ENCODE measurements at places on chromosomes 4 and X. TPM values are rescaled to one million over a fixed set of nuclear protein-coding genes. Genes with fewer than 3 reads are reported as not detected.

DNA sequence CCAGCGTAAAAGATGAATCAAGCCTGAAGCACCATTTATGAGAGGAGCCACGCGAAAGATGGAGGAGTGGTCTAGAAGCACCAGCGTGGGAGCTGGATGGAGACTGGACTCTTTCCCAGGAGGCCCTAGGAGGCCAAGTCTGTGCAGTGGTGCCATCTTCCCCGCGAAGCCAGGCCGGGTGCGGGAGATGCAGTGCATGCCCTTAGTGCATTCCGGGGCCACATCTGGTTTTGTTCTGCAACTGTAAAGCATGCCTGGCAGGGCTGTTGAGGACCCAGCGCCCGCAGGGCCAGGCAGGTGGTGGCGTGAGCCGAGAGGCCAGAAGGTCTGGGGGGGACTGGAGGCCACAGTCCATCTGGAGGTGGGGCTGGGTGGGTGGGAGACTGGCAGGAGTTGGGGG lies 78.6 kb upstream of the ADRA2C start:
- no peak for DNase-seq

DNA sequence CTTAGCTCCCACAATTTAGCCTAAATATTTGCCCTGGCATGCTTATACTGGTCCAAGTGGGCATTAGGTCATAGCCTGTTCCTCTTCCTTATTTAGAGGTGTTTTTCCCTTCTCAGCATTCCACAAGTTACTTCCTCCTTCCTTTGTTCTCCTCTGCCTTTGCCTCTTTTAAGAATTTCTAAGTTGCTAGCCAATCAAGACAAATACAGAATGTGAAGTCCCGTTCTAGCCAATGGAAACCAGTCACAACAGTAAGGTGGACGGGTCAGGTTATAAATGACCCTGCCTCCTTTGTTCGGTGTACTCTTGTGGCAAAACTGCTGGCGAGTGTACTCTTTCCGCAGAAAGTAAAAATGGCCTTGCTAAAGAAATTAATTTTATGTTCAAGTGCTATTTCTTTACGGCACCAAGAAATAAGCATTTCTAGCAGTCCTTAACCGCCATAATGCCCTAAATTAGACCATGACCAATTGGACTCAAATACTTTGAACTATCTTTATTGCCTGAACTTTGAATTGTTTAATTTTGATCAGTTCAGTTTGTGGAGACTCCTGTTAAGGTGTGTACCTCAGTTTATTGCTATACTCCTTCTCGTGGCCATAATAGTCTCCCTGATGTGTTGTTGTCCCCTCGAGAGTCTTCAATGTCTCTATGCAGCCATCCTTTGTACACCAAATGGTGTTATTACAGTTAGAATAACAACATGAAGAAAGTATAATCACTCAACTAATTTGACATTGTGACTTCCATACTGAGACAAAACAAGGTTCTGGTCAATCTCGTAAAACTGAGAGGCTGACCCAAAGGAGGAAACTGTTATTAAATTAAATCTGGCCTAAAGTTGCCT lies 1.6 kb upstream of the HADH start:
- DNase-seq, result no peak

GRCh38 chr4:176189891-176190795 lies 5.2 kb downstream of the SPATA4 start:
- no peak for DNase-seq

GRCh38 chr4:38499101-38499500 lies 164.9 kb upstream of the KLF3 start:
- DNase-seq, result no peak

DNA sequence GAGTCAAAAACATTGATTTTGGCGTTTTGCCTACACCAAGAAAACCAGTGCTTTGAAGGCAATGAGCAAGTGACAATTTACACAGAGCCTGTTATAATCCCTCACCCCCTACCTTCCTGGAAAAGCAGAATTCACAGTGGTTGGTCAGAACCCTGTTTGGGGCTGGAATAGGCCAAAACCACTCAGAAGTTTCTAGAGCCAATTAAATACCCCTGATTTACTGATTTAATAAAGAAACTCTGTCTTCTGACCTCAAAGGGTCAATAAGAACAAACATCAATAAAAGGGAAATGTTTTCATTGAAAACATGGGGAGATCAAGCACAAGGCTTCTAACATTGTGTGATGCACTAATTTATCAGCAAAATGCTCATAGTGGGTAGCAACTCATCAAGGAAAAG lies 116.3 kb downstream of the UNC5C start:
- no peak for DNase-seq

DNA sequence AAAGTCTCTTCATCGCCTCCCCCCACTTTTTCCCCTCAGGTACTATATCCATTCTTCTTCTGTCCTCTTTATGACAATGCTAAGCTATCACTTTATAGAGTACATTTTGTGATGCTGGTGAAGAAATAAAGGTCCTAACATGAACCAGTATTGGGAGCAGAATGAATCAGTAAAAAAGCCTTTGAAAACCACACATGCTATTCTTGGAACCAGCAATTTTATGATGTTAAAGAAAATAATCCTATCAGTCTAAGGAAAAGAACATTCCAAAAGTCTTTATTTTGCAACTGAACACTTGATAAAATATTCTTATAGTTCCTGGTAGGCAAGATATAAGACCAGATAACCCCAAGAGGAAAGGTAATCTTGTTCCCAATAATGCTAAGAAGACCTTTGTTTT lies 107.8 kb upstream of the MCF2 start:
- DNase-seq, result no peak

DNA sequence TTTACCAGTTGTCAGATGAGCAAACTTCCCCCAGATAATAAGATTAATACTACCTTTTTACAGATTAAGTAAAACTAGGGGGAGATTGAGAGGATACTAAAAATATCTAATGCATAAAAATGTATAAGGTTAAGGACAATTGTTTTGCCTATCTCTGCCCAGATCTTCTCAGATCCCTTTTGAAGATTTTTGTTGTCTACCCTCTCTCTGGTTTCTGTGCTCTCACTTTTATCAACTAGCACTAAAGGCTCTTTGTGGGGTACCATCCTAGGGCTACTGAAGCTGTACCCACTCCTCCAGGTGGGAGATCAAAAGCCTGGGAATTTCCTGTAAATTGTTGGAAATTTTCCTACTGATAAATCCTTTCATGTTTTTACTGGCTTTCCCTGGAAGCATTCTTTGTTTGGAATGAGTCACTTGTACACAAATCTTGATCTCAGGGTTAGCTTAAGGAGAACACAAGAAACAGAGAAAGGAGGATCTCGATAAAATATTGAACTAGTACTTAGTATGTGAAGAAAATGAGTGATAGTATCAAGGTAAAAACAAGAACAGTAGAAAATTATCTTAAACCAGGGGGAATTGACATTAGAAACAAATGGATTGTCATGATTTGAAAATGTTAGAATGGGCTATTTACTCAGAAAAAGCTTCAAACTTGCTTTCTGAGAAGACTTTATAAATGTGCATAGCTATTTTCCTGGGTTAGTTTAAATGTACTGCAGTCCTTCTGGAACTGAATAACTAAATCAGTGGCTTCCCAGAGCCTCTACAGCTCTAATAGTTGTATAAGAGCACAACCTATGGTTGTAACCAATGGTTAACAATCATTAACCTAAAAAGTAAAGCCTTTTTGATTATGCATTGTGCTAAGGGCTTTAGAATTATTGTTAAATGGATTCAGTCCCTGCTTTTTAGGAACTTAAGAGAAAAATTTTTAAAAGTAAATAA lies 679.9 kb upstream of the MAGEB2 start:
- no peak for DNase-seq

GRCh38 chr4:120009731-120010130 lies 56.9 kb downstream of the MAD2L1 start:
- DNase-seq, result no peak

DNA sequence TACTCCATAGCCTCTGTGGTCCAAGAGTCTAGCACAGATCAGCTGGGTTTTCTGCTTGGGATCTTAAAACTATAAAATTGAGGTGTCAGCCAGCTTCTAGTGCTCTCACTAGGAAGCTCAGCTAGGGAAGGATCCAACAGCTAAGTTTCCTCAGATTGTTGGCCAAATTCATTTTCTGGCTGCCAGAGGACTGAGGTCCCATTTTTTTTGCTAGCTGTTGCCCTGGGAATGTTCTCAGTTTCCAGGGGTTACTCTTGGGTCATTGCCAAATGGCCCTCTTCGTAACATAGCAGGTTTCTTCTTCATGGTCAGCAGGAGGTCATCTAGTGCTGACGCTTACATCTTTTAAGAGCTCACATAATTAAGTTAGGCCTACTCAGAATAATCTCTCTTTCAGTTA lies 2178.2 kb downstream of the ARAP2 start:
- DNase-seq, result no peak

- peak; percentile 82 for DNase-seq
These were observed 8.1 kb downstream of the SH3BP2 start for GRCh38 chr4:2800691-2801596.

DNA sequence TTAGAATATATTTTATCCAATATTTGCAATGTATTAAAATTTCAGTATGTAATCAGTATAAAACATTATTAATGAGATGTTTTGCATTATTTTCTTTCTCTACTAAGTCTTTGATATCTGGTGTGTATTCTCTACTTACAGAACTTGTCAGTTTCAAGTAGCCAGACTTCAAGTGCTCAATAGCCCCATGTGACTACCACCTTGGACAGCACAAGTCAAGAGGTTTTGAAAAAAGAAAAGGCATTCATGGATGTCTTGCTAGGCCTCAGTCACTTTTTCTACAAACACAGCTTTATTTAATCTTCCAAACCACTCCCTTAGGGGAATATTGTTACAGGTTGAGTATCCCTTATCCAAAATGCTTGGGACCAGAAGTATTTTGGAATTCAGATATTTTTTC lies 189.4 kb downstream of the QDPR start:
- no peak for DNase-seq

- DNase-seq, result no peak
These were observed 6.0 kb downstream of the SEL1L3 start for GRCh38 chr4:25856756-25857155.

GRCh38 chr4:24260923-24261564 lies 323.3 kb downstream of the DHX15 start:
- no peak for DNase-seq

GRCh38 chr4:53622739-53623151 lies 31.5 kb upstream of the LNX1 start:
- DNase-seq, result no peak

DNA sequence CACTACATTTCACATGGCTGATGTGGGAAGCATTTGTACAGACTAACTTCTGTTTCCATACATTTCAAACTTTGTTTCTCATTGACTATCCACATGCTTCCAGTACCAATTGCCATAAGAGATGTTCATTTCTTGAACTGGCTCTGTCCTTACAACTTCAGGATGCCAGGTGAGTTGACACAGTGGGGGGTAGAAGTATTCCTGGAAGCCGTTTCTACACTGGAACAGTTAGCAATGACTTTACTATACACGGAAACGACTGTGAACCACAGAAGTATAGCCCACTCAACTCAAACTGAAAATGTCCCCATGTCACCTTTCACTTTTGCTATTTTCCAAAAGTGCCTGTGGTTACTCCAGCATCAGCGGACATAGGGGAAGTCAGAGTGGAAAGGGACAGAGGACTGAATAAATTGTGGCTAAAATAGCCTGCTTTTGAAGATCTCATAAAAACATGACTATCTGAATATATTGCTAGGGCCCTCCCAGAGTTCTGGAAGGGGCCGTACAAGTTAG lies 38.0 kb upstream of the DSPP start:
- no peak for DNase-seq

DNA sequence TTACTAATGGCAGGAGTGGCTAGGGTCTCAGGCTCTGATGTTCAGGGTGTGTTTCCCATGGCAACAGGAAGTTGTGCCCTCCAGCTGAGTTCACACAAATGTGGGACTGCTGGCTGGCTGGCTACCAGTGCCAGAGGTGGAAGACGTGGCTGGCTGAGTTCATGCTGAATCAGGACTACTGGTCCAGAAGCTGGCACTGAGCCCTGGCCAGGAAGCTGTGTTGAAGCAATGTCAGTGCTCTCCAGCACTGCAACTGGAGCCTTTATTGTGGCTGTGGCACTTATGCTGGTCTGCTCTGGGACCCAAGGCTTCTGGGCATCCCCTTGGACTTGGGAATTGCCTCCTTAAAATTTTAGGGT lies 42.0 kb upstream of the ZXDA start:
- no peak for DNase-seq

DNA sequence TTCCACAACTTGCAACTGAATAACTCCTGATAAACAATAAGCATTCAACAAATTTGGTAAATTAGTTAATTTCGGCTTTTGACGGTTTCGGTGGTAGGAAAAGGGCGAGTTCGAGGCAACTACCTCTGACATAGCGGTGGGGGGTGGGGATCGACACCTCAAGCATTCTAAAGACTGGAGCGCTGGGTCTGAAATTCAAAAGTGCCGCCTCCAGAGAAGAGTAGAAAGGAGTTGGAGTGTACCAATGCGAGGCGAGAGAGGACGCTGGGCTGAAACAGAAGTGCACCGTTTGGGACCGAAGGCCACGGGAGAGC lies 725 bp downstream of the SMC1A start:
- DNase-seq, result no peak

GRCh38 chrX:57366430-57366829 lies 79.9 kb downstream of the FAAH2 start:
- DNase-seq, result no peak

DNA sequence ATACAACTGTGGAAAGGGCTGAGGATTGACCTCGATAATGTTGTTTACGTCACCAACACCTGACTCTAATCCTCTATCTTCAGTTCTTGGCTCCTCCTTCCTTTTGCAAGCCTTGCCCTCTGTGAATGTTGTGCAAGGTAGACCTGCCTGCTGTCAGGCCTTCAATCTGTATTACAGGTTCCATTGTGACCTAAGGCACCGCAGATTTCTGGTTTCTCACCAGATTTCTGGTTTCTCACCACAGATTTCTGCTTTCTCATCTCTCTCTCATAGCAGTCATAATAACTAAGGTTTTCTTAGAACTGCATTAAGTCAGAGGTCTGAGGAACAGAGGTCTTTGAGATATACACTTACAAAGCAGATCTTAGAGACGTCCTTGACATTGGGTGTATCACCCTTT lies 51.5 kb upstream of the ETNPPL start:
- DNase-seq, result no peak

DNA sequence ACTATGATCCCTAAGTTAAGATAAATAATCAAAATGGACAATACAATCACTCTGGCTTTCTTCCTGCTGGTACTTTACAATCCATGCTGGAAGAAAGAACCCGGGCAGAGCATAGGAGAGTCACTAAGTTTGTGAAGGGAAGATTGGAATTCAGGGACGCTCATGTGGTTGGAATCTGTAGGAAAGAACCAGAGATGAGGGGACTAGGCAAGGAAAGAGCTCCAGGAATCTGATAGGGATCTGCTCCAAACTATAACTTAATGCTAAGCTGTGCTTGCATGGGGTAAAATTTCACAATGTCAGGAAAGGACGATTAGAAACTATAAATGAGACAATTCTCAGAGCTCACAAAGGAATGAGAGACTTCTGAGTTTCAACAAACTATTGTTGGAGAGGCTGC lies 167.5 kb downstream of the ADGRA3 start:
- no peak for DNase-seq

The NHSL2 gene
- total RNA-seq, result 6.9 TPM

The SYNPO2 gene
- 26.7 TPM for total RNA-seq

The CDX4 gene
- not detected for total RNA-seq

The SLC4A4 gene
- 4.4 TPM for total RNA-seq

The TMEM184C gene
- 21.2 TPM for total RNA-seq

The TAPT1 gene
- 34.4 TPM for total RNA-seq

The FAAH2 gene
- 15.8 TPM for total RNA-seq

The CYSLTR1 gene
- 6.6 TPM for total RNA-seq

The USP26 gene
- total RNA-seq, result not detected

All from skin of body (tissue), 3 donors.